Central memory CD8-positive, alpha-beta T cell (primary cell): ENCODE measurements at places on chromosomes 11 and 22.
A peak's percentile ranks its signal among the peaks of the same experiment; 100 is the strongest.

- no peak for DNase-seq
Measured at GRCh38 chr22:36285017-36285416, 32.1 kb downstream of the APOL1 start.

- no peak for DNase-seq
Measured at GRCh38 chr22:45337536-45337935, 27.8 kb downstream of the FAM118A start.

DNA sequence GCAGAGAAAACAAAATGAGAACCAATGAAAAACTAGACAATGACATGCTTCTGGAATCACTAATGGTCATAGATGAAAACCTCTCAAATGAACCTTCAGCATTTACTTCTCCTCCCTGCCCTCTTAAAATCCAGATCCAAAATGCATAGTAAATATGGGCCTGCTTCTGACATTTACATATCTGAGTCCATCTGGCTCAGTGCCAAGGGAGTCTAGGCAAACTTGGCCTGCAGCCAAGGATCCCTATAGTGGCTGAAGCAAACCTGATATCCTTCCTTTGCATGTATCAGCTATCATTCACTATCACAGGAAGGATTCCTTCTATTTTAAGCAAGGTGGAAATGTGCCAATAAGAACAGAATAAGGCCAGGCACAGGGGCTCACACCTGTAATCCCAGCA is 104.8 kb downstream of the C11orf58 start:
- no peak for DNase-seq

DNA sequence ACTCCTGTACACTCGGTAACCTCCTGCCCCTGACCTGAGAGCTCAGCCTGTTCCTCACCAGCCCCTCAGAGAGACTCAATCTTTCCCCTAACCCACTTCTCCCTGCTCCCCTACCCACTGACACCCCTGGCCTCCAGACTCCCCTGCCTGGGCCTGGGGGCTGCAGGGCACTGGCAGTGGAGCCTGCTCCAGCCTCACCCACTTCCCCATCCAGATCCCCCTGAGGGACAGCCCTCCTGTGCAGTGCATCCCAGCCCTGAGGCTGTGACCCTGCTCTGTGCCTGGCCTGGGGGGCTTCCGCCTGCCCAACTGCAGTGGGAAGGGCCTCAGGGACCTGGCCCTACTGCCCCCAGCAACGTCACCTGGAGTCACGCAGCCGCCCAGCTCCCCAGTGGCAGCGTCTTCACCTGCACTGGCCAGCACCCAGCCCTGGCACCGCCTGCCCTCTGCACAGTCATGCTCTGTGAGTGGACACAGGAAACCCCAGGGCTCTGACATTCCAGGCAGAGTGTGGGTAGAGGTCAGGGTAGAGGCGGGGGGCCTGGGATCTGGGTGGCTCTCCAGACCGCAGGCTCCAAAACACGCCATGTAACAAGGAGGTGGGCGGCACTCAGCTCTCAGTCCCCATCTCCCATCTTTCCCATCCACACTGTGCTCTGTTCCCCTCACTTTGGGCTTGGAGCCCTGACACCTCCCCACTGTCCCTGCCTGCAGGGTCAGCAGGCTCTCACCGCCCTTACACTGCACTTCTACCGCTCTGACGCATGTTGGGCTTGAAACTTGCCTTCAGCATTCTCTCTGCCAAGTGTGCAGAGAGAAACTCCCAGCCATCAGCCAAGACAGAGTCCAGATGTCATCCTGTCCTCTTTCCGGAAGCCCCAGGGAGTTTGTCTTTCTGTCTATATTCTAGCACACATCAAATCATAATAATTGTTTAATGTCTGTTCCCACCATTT is 5.1 kb downstream of the VSIG10L2 start:
- DNase-seq, result no peak

DNA sequence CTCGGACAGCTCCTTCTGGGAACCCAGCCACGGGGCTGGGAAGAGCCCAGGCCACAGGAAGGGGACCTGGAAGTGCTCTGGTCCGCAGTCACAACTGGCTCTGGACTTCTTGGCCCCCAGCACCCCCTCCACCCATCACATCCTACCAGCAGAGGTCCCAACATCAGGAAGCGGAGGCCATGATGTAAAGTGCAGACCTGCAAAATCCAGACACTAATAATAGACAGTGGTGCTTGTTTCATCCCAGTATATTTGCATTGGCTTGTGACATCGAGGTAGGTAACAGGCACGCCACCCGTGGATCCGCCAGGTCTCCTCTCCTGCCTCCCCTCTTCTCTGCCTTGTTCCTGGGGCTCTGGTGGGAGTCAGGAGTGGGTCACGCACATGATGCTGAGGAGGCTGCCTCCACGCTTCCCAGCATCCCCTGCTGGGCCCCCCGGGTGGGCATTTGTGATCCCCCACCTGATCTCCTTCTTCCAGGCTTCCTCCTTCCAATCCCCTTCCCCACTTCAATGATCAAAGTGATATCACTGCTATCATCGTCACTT is 1454.0 kb downstream of the BRD1 start:
- DNase-seq, result no peak

DNA sequence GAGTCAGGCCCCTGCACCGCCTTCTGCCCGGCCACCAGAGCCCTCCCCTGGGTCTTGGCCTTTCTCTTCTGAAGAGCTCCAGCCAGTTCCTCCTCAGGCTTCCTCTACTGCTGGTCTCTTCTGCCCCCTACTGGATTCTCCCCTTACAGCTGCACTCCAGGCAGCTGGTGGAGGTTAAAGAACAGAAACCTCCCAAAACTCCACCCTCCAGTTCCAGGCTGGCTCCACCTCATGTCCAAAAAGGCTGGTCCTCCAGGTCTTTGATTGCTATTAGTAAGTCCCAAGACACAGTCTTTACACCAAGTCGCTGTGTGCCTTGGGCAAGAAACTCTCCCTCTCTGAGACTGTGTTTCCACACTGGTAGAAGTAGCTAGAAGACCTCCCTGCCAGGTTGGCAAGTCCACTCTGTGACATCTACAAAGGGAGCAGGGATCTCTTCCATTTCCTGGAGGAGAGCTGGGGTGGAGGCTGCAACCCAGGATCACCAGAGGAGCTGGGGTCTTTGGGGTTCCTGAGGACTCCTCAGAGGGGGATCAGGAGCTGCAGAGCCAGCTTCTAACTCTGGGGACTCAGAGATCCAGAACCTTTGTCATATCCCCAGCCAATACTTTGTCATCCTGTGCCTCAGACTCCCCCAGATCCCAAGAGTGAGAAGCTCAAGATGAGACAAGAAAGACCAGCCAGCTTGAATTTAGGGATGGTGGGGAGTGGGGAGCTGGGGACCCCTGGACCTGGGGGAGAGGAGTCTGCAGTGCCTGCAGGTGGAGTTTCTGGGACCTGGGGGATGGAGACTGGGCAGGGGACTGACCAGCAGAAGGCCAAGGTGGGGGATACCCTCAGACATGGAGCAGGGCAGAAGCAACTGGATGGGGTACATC is 3.4 kb upstream of the IGLL5 start:
- DNase-seq, result peak; percentile 64

DNA sequence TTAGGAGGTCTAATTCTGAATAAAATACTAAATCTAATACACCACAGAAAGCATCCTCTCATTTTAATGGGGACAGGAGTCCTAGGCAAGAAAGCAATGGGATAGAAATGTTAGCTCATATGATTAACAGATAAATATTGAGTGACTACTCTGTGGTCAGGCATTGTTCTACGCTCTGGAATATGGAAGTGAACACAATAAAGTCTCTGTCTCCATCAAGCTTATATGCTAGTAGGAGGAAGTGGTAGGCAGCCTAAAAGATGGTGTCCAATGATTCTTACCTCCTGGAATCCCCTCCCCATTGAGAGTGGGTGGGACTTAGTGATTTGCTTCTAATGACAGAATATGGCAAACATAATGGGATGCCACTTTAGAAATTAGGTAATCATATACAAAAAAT is 160.3 kb upstream of the PDGFD start:
- no peak for DNase-seq

GRCh38 chr22:19525666-19526065 is 1.5 kb upstream of the CLDN5 start:
- DNase-seq, result no peak

DNA sequence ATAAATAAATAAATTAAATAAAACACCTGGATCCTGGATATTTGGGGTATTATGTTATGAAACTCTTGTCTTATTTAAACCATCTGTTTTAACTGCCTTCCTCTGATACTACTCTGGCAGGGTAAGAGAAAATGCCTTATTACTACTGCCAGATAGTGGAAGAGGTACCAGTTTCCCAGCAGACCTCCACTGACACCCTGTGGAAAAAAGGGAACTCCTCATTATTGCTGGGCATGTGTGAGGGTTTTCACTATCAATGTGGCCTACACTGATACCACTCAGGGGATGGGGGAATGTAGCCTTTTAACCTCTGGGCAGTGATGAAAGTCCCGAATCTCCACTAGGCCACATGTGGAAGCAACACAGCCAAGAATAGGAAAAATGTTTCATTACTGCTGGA is 121.0 kb downstream of the LUZP2 start:
- DNase-seq, result no peak

DNA sequence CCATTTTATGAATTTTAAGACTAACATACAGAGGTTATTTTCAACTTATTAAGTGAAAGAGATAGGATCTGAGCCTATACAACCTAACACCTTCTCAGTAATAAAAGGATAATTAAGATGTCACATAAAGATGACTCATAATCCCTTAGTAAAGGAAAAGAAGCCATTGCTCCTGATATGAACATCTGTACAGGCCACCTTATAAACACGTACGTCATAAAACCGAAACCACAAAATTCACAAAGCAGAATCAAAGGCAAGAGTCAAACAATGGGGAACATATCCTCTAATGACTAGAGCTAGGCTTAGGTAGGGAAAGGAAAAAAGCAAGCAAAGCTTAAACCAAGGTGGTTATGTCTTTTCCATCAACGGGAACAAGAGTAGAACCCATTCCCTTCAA is 103.5 kb downstream of the KCNA4 start:
- DNase-seq, result no peak

DNA sequence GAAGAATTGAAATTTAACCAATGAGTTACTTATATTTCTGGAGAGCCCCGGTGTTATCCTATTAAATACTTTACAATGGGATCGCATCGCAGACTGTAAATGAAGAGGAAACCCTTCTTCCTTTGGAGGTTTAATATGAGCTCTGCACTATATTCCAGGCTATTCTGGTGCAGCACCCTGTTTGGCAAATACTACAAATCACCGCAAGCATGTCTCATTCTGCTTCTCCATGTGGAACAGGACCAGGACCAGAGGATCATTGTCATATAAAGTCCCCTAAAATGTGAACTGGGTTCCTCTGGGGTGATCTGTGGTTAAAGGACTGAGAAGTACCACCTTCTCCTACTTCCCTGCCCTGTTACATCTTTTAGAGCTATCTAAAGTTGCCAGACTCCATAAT is 703.7 kb downstream of the DLG2 start:
- no peak for DNase-seq

- DNase-seq, result no peak
Measured at GRCh38 chr11:135002236-135002635, 590.2 kb upstream of the B3GAT1 start.

GRCh38 chr11:1205121-1205986 is 17.5 kb upstream of the MUC5B start:
- DNase-seq, result no peak

DNA sequence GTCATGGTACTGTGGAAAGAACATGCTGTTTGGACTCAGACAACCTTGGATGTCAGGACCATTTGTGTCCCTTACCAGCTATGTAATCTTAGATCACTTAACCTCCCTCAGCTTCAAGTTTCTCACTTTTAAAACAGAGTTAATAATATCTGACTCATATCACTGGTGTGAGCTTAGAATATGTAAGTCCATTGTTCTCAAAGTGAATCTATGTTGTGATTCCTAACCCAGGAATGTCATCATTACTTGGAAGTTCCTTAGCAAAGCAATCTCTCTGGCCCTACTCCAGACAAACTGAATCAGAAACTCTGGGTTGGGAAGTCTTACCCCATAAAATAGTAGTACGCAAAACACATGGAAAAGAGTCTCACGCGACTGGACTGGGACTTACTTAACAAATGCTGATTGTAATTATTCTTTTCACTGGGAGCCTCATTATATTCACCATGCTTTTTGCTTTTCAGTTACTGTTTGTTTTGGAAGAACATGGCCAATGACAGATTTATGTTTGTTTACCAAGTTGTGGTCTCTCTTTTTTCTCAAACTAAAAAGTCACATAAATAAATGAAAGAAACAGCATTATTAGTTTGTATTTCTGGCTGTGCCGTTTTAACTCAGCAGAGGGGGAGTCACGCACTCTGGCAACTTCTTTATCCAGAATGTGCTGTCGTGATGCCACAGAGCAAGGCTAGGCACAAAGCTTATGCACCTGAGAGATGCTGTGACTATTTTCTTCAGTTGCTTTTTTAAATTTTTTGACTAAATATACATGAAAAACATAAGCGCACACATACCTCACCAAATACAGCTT is 217.7 kb upstream of the CTSC start:
- no peak for DNase-seq

DNA sequence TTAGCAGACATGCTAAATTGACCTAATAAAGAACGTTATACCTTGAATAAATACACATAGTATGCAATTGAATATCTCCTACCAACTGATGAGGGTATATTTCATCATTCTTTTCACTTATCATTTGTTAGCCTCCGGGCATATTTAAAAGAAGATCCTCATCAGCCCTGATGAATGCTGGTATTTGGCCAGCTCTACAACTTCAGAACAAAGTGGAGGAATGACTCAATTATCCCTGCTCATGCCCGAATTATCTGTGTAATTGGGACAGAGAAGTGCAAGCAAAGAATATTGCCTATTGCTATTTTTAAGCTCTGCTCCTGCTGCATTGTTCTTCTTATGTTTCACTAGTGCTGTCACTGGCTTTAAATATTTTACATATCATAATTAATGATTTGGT is 622.1 kb downstream of the METTL15 start:
- no peak for DNase-seq

DNA sequence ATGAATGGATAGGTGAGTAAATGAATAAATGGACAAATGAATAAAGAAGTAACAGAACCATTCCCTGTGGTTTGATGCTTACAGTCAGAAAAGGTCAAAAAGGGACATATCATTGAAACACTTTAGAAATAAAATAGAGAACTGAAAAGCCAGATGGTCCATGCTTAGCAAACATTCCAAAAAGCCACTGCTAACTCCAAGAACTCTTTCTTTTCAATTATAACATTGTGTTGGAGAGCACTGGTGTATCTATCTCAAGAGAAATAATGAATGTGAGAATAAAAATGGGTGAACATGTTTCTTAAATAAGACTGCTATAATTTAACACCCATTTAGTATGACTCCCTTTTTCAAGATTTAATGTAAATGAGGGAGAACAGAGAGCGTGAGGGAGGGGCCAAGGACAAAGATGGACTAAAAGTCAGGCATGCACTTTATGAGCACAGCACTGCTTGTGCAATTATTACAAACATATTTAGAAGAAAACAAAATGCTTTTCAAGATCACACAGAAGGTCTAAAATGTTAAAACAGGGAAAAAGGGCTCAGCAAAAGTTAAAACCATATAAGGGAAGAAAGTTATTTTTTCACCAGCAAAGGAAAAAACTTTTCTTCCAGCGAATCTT is 224.3 kb upstream of the PITPNB start:
- DNase-seq, result no peak

DNA sequence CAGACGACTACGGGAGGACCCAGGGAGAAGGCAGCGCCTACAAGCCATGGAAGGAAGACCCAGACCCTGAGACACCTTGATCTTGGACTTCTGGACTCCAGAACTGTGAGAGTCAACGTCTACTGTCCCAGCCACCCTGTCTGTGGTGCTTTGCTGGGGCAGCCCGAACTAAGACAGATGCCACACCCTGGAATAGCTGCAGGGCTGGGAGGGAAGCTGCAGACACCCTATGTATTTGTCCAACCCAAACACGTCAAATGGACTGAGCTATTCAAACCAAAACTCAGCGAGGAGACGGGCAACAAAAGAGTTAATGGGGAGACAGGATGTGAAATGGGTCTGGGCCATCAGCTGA is 169.3 kb downstream of the CTTN start:
- no peak for DNase-seq

GRCh38 chr11:11035331-11035730 is 177.5 kb upstream of the ZBED5 start:
- DNase-seq, result no peak
